Left lobe of liver (tissue), 2 donors: ENCODE measurements at places on chromosomes 16 and 17.

- DNase-seq, result peak; percentile 57
Observed at GRCh38 chr16:2776500-2777139, 460 bp downstream of the ELOB start.

GRCh38 chr16:65336160-65336559, 214.3 kb upstream of the CDH11 start:
- DNase-seq, result no peak

GRCh38 chr17:6099492-6099891, 29.3 kb downstream of the WSCD1 start:
- no peak for DNase-seq

- no peak for DNase-seq
Observed at GRCh38 chr16:47382362-47382761, 78.5 kb downstream of the ITFG1 start.

DNA sequence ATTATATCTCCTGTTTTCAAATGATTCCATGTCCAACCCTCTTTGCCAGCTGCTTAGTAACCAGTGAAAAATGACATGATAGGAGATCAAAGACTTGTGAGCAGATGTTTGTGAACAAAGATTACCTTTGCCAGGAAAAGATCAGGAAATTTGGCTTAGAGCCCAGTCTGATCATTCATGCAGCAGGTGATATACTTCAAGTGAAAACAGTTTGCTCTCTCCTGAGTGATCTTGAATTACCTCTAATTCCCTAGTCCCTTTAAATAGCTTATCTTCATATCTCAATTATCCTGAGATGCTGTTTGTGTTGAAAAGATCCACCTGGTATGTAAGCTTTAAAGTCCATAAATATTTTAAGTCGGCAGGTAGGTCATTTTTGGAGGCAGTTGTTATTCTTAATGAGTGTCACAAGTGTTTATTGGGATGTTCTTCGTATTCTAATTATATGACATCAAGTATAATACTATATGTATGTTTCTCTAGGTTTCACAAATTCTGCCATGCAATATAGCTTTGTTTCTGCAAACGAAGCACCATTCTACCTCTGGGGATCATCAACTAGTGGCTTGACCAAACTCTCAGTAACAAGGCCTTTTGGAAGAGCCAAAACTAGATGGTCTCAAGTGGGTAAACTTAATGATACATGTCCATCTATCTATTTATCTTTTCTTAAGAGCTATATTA, 13.2 kb upstream of the VPS35L start:
- DNase-seq, result peak; percentile 54

- no peak for DNase-seq
Observed at GRCh38 chr16:67357561-67357960, 30.9 kb downstream of the LRRC36 start.

DNA sequence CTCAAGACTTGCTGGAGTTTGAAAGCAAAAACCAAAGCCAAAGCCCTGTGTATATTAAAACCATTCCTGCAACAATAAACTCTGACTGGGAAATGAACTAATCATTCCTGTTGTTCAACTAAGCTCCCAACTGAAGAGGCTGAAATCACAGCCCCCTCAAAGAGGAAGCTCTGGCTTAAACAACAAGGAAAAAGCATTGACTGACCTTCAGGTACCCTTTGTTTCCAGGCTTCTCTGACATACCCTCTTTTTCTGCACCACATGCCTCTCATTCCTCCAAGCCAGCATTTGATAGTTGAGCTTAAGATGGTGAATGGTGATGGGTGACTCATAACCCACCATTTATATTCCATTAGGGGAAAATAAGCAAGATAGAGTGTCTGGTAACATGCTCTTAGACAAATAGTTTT, 470.9 kb upstream of the SOX9 start:
- DNase-seq, result no peak

- DNase-seq, result no peak
Observed at GRCh38 chr16:35744084-35744483, 2284.7 kb downstream of the TP53TG3F start.

GRCh38 chr16:77404775-77405174, 30.1 kb downstream of the ADAMTS18 start:
- DNase-seq, result no peak

DNA sequence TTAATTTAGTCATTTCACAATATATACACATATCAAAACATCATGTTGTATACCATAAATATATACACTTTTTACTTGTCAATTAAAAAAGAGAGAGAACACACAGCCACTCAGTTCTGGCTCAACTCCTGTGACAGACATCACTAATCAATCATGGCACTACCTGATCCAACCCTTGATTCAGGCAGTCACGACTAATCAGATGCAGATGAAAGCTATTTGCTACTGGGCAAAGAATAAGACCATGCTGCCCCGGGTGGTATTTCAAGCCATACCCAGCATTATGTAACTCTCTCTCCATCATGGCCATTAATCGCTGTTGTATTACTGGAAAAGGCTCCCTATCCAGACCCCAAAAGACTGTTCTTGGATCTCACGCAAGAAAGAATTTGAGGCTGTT, 345.7 kb downstream of the HAPSTR1 start:
- DNase-seq, result no peak

DNA sequence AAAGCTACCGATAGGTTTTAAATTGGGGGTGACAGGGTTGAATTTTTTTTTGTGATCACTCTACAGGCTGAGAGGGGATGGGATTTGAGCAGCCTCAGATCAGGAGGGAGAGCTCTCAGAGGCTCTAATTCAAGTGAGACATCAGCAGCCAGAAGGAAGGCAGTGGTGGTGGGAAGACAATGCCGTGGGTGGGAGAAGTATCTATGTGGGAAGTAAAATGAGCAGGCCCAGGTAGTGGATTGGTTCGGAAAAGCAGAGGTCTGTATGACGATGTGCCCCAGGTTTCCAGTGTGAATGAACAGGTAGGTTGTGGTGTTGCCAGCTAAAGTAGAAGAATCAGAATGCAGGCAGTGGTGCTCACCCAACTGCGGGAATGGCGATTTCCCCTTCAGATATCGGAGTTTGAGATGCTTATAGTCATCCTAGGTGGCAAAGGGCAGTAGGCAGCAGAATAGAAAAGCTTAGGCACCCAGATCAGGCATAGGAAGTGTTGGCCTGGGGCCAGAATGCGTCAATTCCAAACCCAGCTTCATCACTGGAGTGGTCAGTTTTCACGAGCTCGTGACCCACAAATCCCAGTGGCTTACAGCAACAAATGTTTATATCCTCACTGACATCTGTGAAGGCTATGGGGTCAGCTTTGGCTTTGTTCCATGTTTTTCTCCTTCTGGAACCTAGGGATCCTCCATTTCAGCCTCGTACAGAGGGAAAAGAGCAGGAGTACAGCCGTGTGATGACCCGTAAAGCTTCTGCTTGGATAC, 24.0 kb downstream of the MEOX1 start:
- DNase-seq, result no peak

GRCh38 chr17:20053361-20053964, 44.3 kb downstream of the SPECC1 start:
- DNase-seq, result no peak

GRCh38 chr17:78726513-78726912, 55.6 kb downstream of the CYTH1 start:
- no peak for DNase-seq

GRCh38 chr16:71373073-71373472, 14.6 kb downstream of the CALB2 start:
- no peak for DNase-seq

DNA sequence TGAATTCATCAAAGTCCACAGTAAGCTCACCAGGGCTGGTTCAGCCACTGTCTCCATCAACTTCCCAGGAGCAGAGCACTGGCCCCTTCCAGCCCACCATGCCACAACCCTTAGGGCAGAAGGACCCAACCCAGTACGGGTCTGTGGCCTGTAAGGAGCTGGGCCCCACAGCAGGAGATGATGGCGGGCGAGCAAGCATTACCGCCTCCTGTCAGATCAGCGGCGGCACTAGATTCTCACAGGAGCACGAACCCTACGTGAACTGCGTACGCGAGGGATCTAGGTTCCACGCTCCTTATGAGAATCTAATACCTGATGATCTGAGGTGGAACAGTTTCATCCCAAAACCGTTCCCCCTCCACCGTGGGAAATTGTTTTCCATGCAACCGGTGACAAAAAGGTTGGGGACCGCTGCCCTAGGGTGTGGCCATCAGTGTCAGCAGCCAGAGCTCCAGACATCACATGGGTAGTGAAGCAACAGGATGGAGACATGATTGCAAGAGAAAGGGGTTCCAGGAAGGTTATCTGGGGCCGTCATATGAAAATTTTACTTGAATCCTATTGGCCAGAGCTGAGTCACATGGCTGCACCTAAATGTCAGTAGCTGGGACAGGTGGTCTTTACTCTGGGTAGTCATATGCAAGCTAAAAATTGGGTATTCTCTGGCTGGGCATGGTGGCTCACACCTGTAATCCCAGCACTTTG, 12.4 kb upstream of the SLC25A19 start:
- no peak for DNase-seq

- DNase-seq, result no peak
Observed at GRCh38 chr17:72262766-72263165, 141.9 kb downstream of the SOX9 start.

DNA sequence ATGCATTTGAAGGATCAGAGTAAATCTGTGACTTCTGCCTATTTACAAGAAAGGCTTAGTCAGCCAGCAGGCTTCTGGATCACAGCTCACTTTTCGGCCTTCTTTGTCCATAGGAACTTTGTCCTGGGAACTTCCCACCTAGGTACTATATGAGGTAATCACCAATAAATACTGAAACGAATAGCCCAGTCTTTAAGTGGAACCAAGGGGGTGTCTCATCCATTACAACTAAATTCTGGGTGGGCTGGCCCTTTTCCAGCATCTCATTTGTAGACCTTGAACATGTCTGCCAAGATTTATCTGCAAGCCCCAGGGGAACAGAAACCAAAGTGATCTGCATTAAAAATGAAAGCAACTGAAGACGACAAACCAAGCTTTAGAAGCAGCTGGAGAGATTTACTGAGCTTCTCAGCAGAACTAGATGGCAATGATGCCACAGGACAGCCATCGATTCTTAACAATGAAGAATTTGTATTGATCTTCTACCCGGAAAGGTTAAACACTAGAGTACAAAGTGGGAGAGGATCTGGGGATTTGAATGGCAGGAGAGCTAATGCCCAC, 55.5 kb downstream of the SNX11 start:
- DNase-seq, result peak; percentile 62

DNA sequence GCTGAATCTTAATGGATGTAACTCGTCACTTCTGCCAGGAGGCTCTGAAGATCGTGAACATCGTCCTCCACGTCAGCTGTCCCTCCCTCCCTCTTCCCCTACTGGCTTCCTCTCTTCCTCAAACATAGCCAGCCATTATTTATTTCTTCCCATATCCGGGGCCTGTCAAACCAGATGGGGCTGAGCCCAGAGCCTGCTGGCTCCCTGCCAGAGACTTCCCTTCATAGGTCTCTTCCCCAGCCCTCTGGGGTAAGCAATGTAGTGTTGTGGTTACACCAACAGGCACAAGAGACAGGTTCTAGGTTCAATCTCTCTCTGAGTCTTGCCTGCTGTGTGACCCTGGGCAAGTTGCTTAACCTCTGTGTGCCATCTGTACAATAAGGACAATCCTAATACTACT, 40.1 kb upstream of the ZFP90 start:
- no peak for DNase-seq

- no peak for DNase-seq
Observed at GRCh38 chr17:45307290-45308015, 9.4 kb downstream of the MAP3K14 start.

DNA sequence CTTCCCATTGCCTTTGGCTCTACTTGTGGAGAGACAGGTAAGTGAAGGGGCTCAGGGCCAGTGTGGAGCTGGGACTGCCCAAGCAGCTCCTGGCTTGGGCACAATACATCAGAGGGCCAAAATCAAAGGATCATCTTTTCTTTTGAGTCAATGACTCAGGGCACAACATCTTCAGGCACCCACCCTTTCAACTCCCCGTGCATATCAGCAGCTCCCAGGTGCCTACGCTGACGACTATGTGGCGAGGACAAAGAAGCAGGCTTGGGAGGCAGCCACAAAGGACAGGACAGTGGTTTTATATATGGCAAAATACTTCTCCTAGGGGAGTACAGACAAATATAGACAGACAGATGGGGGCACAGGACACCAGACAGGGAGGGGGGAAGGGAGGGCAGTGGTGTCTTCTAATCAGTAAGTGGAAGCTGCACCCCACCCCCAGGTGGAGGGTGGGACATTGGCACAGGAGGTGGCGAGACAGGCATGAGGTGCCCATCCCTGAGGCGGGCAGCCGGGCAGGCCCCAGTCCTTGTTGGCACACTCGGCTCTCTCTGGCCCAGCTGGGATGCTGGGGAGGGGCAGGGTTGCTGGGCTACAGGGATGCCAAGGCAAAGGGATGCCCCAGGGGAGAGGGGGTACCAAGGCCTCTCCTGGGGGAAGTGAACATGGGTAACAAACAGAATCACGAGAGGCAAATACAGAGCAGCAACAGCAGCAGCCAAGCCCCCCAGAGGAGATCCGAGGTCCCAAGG, 7.7 kb upstream of the ARL5C start:
- no peak for DNase-seq

- DNase-seq, result no peak
Observed at GRCh38 chr16:65534121-65534528, 412.3 kb upstream of the CDH11 start.

GRCh38 chr16:84055366-84055765, 12.8 kb upstream of the SLC38A8 start:
- DNase-seq, result no peak

- DNase-seq, result no peak
Observed at GRCh38 chr16:5516115-5516514, 418.5 kb upstream of the EEF2KMT start.

- no peak for DNase-seq
Observed at GRCh38 chr16:27588057-27588456, 38.1 kb downstream of the KATNIP start.
